NCI-H1048 (cell line): ENCODE measurements at places on chromosomes 6 and 20.
A peak's percentile ranks its signal among the peaks of the same experiment; 100 is the strongest.

DNA sequence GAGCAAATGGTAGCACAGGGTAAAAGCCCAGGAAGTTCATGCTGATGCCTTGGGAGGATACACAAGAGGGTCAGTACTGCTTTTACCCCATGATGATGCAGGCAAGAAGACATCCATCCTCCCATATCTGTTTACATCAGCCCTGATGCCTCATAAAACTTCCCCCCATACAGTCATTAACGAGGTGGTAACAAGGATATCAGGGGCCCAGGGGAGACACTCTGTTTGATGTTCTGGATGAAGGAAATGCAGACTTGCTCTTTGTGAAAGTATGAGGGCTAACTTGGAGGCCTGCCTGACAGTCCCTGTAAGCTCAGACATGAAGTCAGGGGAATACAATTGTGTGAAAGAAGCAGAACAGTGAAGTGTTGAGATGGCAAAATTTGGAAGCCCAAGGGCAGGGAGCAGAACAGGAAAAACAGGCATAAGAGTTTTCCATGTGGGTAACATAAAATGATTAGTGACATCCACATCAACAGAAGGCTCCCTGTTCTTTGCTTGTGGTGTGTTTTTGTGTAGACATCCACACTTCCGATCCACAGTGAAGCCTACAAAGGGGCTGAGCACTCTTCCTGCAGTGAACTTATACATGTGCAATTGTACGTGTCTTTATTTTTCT lies 813.4 kb downstream of the MAFB start:
- no peak for DNase-seq

- no peak for DNase-seq
Measured at GRCh38 chr6:127515234-127515793, 3.8 kb downstream of the MTCL3 start.

- DNase-seq = no peak
Measured at GRCh38 chr6:75755704-75756103, 6.7 kb downstream of the MYO6 start.

- DNase-seq = no peak
Measured at GRCh38 chr6:132730560-132730959, 16.7 kb upstream of the VNN1 start.

GRCh38 chr20:41524980-41525613 lies 93.1 kb downstream of the CHD6 start:
- no peak for DNase-seq

DNA sequence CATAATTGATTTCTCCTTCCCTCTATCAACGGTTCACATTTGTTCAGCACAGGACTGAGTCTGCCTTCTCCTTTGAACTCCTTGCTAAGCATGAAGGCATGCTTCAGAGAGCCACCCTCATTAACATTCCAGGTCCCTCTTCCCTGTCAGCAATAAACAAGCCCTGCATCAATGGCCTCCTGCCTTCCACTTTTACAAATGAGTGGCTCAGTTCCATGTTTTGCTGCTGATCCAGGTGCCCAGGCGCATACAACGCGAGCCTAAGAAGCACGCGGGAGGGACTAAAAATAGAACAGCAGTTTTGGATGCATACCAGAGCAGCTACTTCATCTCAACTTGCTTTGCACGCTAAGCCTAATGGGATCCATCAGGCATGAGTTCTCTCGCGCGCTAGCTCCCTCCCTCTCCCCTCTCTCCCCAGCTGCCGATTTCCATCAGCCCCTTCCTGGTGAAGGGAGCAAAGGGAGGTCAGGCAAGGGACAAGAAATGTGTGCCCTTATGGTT lies 53.4 kb downstream of the TRAF3IP2 start:
- DNase-seq = peak; percentile 53

DNA sequence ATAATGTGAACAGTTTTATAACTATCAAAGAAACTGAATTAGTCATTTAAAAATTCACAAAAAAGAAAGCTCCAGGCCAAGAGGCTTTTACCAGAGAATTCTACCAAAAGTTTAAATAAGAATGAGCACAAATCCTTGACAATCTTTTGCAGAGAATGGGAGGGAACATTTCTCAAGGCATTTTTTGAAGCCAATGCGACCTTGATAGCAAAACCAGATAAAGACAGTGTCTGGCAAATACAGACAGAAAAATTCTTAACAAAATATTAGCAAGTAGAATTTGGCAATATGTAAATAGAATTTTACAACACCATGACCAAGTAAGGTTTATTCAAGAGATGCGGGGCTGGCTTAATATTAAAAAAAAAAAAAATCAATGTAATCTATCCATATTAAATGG lies 41.7 kb downstream of the RNF24 start:
- DNase-seq = no peak

DNA sequence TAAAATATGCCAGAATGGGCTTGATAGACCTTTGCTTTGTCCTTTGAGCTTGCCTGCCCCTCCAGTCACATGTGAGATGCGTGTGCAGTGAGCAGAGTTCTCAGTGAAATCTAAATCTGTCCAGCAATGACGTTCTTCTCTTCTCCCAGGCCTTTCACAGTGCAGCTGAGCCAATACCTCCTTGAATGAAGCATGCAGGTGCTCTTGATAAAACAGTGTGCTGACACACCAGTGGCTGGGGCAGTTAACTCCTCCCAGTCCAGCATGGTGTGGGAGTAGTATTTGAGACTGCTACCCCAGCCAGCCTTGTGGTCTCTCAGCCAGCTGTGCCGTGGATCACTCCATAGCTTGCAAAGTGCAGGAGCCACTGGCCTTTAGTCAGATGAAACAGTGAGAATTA lies 240.5 kb downstream of the FARS2 start:
- DNase-seq = no peak

DNA sequence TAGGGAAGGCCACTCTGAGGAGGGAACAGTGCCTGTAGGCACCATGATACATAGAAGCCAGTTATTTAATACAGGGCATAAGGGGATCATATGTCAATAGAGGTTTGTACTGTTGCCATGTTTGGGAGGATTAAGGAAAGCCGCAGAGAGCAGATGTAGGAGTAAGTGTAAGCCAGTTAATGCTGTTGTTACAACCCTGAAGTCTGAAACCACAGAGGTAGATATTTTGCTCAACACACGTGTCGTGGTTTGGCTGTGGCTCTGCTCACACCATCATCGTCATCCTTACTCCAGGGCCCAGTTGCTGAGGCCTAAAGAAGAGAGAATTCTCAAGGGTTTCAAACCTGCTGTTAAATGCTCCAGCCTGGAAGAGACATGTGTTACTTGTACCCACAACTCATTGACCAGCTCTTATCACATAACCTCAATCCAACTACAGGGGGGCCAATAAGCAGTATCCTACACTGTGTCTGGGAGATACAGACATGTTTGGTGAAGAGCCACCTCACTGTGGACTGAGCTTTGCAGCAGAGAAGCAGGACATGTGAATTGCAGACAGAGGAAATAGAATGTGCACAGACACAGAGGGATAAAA lies 31.0 kb upstream of the PSMF1 start:
- DNase-seq = no peak

- no peak for DNase-seq
Measured at GRCh38 chr20:37316775-37317170, 27.3 kb downstream of the MANBAL start.

- no peak for DNase-seq
Measured at GRCh38 chr6:52106994-52107393, 19.6 kb upstream of the PKHD1 start.

DNA sequence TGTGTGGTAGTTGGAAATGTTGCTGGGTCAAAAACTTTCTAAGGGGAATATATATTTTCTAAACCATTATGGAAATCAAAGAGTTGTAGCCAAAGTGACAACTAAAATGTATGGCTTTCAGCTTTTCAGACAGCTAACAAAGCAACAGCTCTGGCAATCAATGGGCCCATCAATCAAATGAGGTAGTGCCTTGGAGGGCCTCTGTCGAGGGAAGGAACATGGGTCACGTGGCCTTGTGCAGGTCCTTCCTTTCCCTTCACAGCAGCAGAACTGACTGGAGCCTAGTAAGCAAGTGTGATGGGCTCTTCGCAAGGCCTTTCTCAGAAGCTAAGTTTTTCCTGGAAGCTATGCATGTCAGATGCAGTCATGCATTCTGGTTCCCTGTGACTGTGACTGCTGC lies 17.9 kb downstream of the FAXC start:
- no peak for DNase-seq

GRCh38 chr6:68975064-68975463 lies 340.0 kb downstream of the ADGRB3 start:
- no peak for DNase-seq

GRCh38 chr6:1896897-1897296 lies 287.2 kb downstream of the FOXC1 start:
- DNase-seq = no peak

DNA sequence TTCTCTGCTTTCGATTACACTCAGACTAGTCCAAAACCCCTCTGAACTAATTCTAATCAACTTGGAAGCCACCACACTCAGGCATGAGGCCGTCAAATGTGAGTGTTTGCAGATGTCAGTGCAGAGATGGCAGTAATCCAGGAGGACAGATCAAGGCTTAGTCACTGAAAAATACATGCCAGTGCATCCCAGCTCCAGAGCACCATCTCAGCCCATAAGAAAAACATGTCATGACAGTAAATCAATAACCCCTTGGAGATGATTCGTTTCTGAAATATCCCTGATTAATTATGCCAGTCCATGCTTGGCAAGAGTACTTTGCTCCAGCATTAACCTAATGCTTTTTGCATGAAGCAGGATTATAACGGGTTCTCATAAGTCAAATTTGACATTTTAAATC lies 179.5 kb downstream of the ADAT2 start:
- no peak for DNase-seq

- DNase-seq = no peak
Measured at GRCh38 chr20:24701027-24701426, 231.6 kb downstream of the SYNDIG1 start.

- no peak for DNase-seq
Measured at GRCh38 chr20:48051794-48052474, 266.7 kb upstream of the SULF2 start.

GRCh38 chr6:169862892-169863525 lies 111.6 kb downstream of the ERMARD start:
- no peak for DNase-seq

GRCh38 chr20:8132484-8133309 lies 631 bp downstream of the PLCB1 start:
- no peak for DNase-seq

GRCh38 chr6:136803608-136804007 lies 11.3 kb upstream of the MAP3K5 start:
- no peak for DNase-seq

DNA sequence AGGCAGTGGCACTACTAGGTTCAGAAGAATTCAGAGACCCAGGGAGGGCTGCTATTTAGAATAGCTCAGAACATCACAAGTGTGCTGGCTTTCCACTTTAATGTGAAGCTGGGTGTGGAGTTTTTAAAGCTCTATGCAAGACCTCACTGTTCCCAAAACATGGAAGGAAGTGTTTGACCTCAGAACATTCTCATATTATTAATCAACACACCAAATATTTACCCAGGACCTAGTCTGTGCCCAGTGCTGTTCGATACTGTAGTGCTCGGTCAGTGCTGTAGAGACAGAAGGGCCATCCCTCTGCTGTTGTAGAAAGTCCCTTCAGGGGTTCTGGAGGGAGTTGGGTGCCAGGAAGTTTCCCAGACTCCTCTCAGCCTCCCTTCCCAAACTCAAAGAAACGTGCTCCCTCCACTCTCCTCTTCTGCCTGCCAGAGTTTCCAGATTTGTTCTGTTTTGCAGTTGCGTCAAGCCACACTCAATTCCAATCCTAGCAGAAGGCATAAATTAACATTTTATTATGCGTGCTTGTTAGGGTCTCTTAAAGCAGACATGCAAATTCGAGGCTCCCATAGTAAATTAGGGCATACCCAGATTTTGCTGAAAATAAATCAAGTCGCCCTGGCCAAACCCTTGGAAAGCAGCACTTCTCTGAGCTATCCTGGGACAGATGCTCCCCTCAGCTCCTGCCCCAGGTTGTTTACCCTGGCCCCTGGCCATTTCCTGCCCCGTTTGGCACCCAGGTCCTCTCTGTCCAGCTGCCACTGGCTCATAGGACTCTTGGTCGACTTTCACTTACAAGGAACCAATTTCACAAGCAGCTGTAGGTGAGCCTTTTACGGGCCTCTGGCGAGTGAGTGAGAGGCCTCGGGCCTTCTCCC lies 248.6 kb downstream of the HIVEP2 start:
- DNase-seq = no peak
